ENCODE measurements at places on chromosomes 1 and 21.

- DNase-seq, result no peak
Observed at GRCh38 chr1:178438432-178438831, 58.3 kb downstream of the CLEC20A start.

GRCh38 chr1:214146523-214146922 lies 134.4 kb upstream of the SMYD2 start:
- no peak for DNase-seq

GRCh38 chr1:21449906-21450305 lies 10.0 kb downstream of the NBPF3 start:
- no peak for DNase-seq

DNA sequence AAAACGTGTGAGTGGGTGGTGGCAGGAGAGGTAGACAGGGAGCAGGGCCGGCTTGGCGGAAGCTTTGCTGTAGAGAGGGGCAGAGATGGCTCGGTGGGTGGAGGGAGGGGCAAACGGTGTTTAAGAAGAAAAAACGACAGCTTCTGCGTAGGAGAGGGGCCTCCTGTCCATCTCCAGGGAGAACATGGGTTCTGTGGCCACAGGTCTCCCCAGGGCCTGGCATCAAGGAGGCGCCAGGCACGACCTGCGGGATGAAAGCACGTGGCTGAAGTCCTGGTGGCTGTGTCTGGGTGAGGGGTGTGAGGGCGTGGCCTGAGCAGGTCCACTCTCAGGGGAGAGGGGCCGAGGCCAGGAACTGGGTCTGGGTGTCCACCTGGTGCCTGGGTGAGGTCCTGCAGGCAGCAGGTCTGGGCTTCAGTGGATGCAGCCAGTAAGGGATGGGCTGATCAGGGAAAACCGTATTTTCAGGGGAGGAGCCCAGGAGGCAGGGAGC lies 940 bp upstream of the PRKCZ start:
- no peak for DNase-seq

DNA sequence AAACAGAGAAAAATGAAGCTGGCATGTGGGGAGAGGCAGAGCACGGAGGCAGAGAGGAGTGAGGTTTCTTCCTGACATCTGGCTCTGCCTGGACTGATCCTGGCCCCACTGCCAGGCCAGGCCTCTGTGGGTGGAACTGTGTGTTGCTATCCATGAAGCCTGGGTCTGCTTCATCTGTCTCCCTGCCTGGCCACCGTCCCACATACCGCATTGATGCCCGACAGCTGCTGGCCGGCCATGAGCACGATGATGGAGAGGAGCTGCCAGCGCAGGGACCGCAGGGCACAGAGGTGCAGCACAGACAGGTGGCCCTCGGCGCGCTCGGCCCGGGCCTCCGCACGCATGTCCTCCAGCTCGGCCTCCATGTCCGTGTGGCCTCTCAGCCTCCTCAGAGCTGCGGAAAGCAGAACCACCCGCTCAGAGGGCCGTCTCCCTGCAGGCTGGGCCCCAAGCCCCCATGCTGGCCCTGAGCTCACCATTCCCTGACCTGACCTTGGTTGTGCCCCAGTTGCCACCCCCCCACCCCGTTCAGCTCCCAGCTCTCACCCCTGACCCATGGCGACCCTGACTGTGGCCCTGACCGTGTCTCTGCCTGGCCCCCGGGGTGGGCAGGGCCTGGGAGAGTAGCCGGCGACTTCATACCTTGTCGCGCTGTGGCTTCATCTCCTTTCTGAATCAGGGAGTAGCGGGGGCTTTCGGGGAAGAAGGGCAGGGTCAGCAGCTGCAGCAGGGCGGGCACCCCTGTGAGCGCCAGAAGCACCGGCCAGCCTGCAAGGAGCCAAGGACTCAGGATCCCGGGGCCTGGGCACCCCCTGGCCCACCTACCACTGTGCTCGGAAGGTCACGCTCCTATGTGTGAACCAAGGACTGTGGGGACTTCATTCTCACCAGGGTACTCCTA lies 11.5 kb downstream of the SLC2A7 start:
- DNase-seq, result no peak

- no peak for DNase-seq
Observed at GRCh38 chr1:102566182-102566581, 542.1 kb downstream of the COL11A1 start.

DNA sequence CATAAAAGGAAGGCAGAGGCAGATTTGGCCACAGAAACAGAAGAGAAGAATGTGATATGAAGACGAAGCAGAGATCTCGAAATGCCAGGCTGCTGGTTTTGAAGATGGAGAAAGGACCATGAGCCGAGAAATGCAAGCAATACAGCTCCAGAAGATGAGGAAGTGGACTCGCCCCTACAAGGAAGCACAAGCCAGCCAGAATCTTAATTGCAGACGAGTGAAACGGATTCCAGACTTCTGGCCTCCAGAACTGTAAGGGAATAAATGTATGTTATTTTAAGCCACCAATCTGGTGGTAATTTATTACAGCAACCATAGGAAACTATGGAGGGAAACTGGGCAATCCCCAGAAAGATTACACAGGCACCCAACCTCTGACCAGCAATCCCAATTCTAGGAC lies 24.1 kb downstream of the TARBP1 start:
- no peak for DNase-seq

- DNase-seq, result peak; percentile 94
Observed at GRCh38 chr1:64864018-64864940, 102.1 kb downstream of the JAK1 start.

GRCh38 chr1:156882543-156882942 lies 11.0 kb upstream of the PEAR1 start:
- no peak for DNase-seq

GRCh38 chr1:215612391-215612790 lies 45.3 kb downstream of the KCTD3 start:
- no peak for DNase-seq

DNA sequence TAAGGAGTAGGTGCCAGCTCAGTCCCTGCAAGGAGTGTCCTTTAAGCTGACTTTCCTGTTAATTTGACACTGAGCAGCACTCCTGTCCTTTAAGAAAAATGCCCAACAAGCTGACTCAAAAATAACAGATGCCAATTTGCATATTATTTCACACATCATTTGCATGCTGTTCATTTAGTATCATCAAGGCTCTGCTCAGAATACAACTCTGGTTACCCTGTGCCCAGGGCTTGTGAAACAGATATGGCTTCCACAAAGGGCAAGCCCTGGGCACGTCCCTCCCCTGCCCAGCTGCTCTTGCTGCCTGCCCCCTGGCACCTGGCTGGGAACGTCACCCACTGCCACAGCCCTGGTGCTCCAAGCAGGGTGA lies 10.3 kb downstream of the KCNN3 start:
- DNase-seq, result no peak

- DNase-seq, result no peak
Observed at GRCh38 chr1:181784039-181784683, 277.4 kb downstream of the ZNF648 start.

GRCh38 chr1:188986745-188987417 lies 1490.8 kb downstream of the BRINP3 start:
- no peak for DNase-seq

DNA sequence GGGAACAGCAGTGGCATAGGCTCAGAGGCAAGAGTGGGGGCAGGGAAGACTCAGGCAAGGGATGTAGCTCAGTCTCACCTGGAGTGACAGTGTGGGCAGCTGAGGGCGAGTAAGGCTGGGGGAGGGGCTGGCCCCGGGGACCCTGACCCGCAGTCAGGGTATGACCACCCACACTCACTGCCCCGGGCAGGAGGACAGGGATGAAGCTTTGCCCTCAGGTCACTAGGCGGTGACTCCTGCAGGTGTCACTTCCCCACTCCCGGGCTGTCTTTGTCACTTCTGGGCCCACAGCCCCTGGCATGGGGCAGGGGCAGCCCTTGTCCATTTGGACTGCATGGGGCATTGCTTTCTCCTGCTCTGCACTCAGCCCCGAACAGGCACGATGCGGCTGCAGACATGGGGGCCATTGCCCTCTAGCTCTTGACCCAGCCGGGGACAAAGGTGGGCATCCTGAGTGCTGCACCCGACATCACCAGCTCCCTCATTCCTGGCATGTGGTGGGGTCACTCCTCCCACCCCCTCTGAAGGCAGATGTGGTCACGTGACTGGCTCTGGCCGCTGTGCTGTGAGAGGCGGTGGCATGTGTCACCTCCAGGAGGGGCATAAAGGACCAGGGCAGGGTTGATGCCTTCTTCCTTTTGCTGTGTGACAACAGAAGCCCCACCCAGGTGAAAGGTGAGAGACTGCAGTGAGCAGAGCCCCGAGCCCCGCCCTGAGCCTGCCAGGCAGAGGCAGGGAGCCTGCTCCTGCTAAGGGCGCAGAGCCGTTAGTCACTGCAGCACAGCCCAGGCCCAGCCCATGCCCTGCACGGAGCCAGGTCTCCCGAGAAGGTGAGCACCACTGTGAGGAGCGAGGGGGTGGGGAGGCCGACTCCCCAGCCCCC lies 66.0 kb downstream of the MATN1 start:
- DNase-seq, result no peak

DNA sequence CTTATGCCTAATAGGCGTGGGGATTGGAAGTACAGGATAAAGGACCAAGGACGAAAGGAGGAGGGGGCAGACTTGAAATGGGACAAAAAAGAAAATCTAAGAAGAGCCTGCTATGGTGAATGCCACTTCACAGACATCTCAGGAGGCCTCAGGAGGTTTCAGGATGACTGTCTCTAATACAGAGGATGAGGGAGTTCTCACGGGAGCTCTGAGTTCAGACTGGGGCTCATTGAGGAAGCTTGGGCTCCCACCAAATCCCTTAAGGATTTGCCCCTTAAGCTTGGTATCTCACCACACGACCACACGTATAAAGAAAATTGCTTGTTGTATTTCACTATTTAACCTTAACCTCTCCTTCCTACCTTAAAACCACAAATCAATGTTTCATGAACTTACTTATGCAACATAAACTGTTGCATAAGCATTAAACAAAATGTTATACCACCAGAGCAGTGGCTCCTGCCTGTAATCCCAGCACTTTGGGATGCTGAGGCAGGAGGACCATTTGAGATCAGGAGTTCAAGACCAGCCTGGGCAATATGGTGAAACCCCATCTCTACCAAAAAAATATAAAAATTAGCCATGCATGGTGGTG lies 12.4 kb downstream of the SLC30A1 start:
- no peak for DNase-seq

GRCh38 chr1:198481661-198482060 lies 58.8 kb downstream of the ATP6V1G3 start:
- DNase-seq, result no peak

- DNase-seq, result no peak
Observed at GRCh38 chr1:42108309-42108708, 44.9 kb upstream of the GUCA2B start.

GRCh38 chr1:101247404-101248287 lies 10.8 kb downstream of the S1PR1 start:
- no peak for DNase-seq

DNA sequence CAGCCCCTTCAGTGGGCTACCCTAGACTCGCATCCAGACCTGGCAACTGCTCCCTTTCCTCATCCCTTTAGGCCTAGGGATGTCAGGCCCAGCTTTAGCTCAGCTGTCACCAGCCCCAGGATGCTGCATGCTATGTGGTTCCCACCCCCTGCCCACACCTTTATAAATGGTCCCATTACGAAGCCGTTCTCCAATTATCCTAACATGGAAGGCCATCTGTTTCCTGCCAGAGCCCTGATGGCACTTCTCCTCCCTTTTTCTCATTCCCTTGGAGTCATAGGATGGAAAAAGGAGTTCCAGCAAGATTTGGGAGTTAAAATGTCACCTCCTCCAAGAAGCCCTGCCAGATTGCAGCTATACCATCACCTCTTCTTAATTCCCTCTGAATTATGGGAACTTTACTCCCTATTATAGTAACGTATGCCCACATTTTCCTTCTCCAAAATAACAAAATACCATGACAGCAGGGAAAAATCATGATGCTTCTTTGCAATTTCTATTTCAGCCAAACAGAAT lies 205.0 kb upstream of the GRIK3 start:
- DNase-seq, result no peak

GRCh38 chr1:160359559-160360226 lies 7.2 kb upstream of the NHLH1 start:
- no peak for DNase-seq

DNA sequence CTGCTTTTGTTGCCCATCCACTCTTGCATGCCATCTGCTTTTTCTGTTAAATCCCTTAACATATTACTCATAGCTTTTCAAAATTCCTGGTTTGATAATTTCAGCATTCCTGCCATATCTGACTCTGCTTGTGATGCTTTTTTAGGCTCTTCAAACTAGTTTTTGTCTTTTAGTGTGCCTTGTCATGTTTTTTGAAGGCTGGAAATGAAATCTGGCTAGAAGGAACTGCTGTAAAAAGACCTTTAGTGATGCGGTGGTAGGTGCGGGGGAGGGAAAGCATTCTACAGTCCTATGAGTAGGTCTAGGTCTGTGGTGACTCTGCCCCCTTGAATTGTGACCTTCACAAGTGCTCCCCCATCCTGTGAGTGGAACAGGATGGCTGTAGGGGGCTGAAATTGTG lies 15.0 kb upstream of the S100B start:
- no peak for DNase-seq

- DNase-seq, result peak; percentile 37
Observed at GRCh38 chr1:42765832-42766740, 742 bp downstream of the P3H1 start.
